ENCODE measurements at places on chromosomes 16 and 17. TPM values are rescaled to one million over a fixed set of nuclear protein-coding genes. Genes with fewer than 3 reads are reported as not detected.

- peak; percentile 75 for DNase-seq
- H3K27ac ChIP-seq = peak overlapping the region; percentile 93
- H3K27me3 ChIP-seq = no peaks in the 10 kb centered on the region
- peak overlapping the region; percentile 83 for H3K4me3 ChIP-seq
- H3K4me1 ChIP-seq = peaks cover 4% of the 10 kb centered on the region
Measured at GRCh38 chr17:75288770-75289114, 491 bp downstream of the SLC25A19 start.

DNA sequence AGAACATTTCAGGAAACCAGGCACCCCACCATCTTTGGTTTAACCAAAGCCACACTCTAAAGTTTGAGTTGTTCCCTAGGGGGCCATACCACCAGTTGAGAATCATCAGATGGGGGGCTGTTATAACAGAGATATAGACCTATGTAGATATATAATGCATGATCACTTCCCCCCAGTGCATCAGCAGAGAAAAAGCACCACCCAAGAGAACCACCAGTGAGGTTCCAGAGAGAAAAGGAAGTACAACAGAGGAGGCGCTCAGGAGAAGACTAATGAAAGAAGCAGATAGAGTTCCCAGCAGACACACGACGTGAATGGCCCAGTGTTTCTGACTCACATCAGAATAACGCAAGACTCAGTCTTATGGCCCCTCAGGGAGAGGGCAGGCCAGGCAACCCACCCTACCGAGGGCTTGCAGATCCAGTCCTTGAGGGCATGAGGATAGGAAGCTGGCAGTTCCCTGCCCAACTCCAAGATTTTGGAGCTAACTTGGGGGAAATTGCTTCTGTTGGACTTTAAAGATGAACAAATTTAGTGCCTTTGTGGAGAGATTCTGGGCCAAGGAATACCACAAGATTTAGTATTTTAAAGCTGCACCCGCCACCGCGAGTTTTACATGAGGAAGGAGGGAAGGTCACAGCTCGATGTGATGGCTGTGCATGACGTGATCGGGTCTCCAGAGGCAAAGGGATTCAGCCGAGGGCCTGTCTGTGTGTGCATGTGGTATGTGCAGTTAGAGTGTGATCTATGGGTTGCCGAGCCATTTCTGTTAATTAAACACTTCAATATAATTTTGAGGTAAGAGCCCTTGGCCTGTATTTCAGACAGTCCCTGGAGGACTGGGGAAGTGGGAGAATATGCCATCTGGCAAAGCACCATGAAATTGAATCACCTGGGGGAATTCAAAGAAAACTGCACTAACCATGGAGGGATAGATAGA, 53.1 kb downstream of the AIPL1 start:
- H3K4me1 ChIP-seq = no peaks in the 10 kb centered on the region
- DNase-seq = no peak
- H3K36me3 ChIP-seq = no peaks in the 10 kb centered on the region

DNA sequence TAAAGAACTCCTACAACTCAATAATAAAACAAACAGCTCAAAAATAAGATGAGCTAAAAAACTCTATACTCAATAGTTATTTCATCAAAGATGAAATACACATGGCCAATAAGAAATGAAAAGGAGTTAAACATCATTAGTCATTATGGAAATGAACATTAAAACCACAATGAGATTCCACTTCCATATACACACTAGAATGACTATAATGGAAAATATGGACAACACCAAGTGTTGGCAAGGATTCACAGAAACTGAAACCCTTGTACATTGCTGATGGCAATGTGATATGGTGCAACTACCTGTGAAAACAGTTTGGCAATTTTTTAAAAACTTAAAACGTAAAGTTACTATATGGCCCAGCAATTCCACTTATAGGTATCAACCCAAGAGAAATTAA, 91.4 kb downstream of the GRIN2A start:
- H3K27me3 ChIP-seq = no peaks in the 10 kb centered on the region
- DNase-seq = no peak
- no peak overlapping the region for H3K4me3 ChIP-seq
- H3K36me3 ChIP-seq = no peaks in the 10 kb centered on the region
- H3K4me1 ChIP-seq = no peaks in the 10 kb centered on the region

- H3K4me1 ChIP-seq = peaks cover 13% of the 10 kb centered on the region
- no peak for DNase-seq
- no peak overlapping the region for H3K4me3 ChIP-seq
- H3K36me3 ChIP-seq = peaks cover 29% of the 10 kb centered on the region
- H3K27me3 ChIP-seq = no peaks in the 10 kb centered on the region
Measured at GRCh38 chr16:28826141-28826540, 3.3 kb downstream of the ATXN2L start.

GRCh38 chr17:34386343-34386696, 23.3 kb upstream of the CCL1 start:
- H3K27ac ChIP-seq = no peak overlapping the region
- H3K27me3 ChIP-seq = no peaks in the 10 kb centered on the region
- H3K4me1 ChIP-seq = no peaks in the 10 kb centered on the region
- no peaks in the 10 kb centered on the region for H3K36me3 ChIP-seq

- no peak overlapping the region for H3K27ac ChIP-seq
- no peak for DNase-seq
- H3K27me3 ChIP-seq = no peaks in the 10 kb centered on the region
- H3K4me3 ChIP-seq = no peak overlapping the region
Measured at GRCh38 chr16:86836503-86837129, 258.3 kb downstream of the FOXL1 start.

DNA sequence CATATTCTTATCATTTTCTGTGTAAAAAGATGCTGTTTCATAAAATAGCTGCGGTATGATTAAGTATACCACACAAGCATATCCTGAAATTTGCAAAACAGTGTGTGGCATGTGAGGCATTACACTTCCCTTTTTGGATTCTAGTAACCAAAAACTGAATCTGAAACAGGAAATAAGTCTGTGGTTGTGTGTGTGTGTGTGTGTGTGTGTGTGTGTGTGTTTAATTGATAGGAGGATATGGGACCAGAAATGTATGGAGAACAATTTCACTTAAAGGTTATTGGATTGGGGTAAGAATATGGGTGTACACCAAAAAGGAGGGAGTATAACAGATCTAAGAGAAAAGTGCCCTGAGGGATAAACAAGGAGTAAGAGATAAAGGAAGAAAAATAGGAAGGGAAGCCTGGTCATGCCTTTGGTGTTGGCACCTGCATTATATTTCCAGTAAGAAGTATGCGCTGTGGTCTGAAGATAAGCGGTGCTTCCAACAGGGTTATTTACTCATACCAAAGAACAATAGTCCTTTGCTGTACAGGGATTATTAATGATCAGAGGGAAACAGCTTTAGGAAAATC, 4.0 kb downstream of the LYRM1 start:
- H3K36me3 ChIP-seq = no peaks in the 10 kb centered on the region
- peaks cover 10% of the 10 kb centered on the region for H3K4me1 ChIP-seq
- H3K4me3 ChIP-seq = no peak overlapping the region

DNA sequence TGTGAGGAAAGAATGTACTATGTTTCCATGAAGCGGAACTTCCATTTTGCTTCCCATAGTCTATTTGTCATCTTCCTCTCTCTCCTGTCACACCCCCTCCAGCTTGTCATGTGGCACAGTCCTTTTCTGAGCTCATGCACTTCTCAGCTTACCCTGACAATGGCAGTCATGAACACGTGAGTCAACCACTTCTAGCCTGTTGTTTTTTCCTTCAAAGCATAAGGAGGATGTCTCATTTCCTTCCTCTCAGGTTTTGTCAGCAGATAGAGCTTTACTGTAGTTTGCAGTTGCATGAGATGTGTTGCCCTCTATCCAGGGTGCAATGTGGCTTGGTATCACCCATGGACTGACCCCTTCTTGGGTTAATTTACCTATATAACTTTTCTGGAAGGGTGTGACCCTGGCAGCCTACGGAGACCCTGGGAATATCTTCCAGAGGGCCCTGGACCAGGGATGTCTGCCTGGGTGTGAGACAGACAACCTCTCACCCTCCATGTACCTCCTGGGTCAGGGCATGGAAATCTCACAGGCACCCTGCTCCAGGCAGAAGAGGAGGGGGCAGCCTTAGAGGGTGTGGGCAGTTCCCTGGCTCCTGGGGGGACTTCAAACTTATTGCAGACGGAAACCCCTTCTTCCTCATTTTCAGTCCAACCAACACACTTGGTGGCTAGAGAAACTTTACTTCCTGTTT, 4.0 kb upstream of the ZNF267 start:
- H3K4me1 ChIP-seq = no peaks in the 10 kb centered on the region
- peak overlapping the region; percentile 58 for H3K27ac ChIP-seq
- no peak overlapping the region for H3K4me3 ChIP-seq

- no peak overlapping the region for H3K4me3 ChIP-seq
- DNase-seq = no peak
- H3K36me3 ChIP-seq = no peaks in the 10 kb centered on the region
- H3K27ac ChIP-seq = no peak overlapping the region
Measured at GRCh38 chr17:15783461-15783860, 51.4 kb downstream of the TBC1D26 start.

Gene GRAP
- 0.93 TPM for total RNA-seq

Gene LGALS9B
- total RNA-seq = 25.8 TPM

GRCh38 chr16:58128711-58129096, 477 bp downstream of the CFAP20 start:
- DNase-seq = no peak
- no peaks in the 10 kb centered on the region for H3K36me3 ChIP-seq
- H3K27ac ChIP-seq = peak overlapping the region; percentile 65
- H3K4me3 ChIP-seq = peak overlapping the region; percentile 53

Gene SPNS3
- 1.0 TPM for total RNA-seq

Gene CD7
- total RNA-seq = 5.0 TPM

- no peak overlapping the region for H3K27ac ChIP-seq
- no peaks in the 10 kb centered on the region for H3K36me3 ChIP-seq
- H3K4me1 ChIP-seq = peaks cover 3% of the 10 kb centered on the region
Measured at GRCh38 chr16:74726716-74727115, 26.1 kb upstream of the MLKL start.
